H7 (cell line): ENCODE measurements at places on chromosomes 6 and 20. TPM values are rescaled to one million over a fixed set of nuclear protein-coding genes. Genes with fewer than 3 reads are reported as not detected.

The RNF144B gene
- 1.4 and 1.7 TPM in 2 replicates for total RNA-seq

The ABCF1 gene
- total RNA-seq, result 52.1 and 55.7 TPM in 2 replicates

The PRDM13 gene
- total RNA-seq, result 0.14 TPM in 1 of 2 replicates, not detected in the other

The HLA-DOB gene
- not detected in 2 replicates for total RNA-seq

The SLC22A3 gene
- total RNA-seq, result 17.3 and 23.9 TPM in 2 replicates

- DNase-seq, result no peak
These were observed 10.1 kb upstream of the TRAM2 start for GRCh38 chr6:52587001-52587400.

- DNase-seq, result no peak
These were observed 155.4 kb upstream of the BMP2 start for GRCh38 chr20:6611911-6612605.

DNA sequence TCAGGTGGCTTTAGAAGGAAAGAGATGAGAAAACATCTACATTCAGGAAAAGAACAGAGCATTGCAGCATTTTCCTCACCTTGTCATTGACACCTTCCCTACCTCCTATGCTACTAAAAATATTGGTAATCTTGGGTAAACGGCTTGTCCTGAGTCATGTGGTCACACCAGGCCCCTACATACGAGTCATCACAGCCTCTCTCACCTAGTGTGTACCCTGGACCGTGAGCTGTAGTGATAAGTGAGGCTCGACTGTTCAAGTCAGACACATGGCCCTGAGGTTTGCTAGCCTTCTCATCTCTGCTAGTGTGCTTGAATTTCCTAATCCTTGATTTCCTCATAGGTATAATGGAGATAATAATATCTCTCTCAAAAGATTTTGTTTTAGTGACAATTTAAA, 29.6 kb upstream of the TMEM244 start:
- DNase-seq, result no peak
